Stimulated activated CD4-positive, alpha-beta T cell treated with anti-CD3 and anti-CD28 coated beads, Interleukin-1b, Interleukin-23, amount 100 ng/mL, for 1 hour (primary cell): ENCODE measurements at places on chromosomes 2 and 18.

- DNase-seq = no peak
These were observed 182.7 kb downstream of the MYO3B start for GRCh38 chr2:170360546-170361089.

GRCh38 chr2:19178175-19178574 is 180.2 kb downstream of the OSR1 start:
- DNase-seq = no peak

DNA sequence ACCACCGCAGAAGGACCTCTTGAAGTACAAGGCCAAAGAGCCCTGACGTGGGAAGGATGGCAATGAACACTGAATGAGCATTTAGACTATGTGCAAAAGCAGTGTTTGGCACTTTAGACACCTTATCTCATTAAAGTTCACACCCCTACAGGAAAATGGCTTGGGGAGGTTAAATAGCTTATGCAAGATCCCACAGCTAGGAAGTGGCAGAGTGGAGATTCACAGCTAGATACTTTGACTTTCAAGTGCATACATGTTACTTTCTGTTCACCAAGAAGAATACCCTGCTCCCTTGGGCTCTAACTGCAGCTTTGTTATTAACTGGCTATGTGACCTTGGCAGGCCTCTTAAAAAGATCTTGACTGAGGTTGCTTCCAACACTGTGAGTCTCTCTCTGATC is 58.2 kb downstream of the ICOS start:
- DNase-seq = no peak

DNA sequence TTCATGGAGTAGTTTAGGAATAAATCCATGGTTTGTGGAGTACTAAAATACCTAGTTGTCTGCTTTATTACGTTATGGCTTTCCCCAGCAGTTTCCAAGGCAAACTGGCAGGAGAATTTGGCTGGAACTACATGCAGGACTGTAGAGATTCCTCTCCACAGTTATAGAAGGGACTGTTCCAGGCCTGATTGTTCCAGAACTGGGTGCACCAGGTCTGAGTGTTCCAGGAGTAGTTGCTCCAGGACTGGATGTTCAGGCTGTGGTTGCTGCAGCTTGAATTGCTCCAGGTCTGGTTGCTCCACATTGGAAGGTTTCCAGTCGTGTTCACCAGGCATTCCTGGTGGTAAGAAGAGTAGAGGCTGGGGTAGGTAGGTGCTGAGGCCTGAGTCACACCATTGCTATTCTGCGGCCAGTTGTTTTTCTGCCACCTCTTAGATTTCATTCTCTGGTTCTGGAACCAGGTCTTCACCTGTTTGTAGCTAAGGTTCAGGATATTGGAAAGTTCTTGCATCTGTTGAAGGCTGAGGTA is 28.1 kb downstream of the SGPP2 start:
- DNase-seq = no peak

GRCh38 chr2:64212346-64212745 is 68.1 kb upstream of the PELI1 start:
- no peak for DNase-seq

DNA sequence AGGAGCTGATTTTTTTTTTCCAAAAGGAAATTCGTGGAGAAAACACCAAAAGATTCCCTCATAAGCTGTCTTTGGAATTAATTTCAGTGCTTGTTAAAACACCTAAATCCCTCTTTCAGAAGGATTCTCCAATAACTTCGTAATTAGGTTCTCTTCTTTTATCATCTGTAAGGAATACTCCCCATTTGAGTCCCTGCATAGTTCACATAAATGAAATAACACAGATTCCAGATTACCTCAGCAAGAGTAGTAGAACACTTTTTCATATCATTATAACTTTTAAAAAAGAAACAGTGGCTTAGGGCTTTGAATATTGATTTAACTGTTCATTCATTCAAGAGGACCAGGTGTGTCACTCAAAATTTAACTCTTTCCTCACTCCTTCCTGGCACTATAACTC is 55.5 kb downstream of the ARHGAP28 start:
- DNase-seq = no peak

- no peak for DNase-seq
These were observed 77.4 kb upstream of the NPAS2 start for GRCh38 chr2:100742277-100743254.

DNA sequence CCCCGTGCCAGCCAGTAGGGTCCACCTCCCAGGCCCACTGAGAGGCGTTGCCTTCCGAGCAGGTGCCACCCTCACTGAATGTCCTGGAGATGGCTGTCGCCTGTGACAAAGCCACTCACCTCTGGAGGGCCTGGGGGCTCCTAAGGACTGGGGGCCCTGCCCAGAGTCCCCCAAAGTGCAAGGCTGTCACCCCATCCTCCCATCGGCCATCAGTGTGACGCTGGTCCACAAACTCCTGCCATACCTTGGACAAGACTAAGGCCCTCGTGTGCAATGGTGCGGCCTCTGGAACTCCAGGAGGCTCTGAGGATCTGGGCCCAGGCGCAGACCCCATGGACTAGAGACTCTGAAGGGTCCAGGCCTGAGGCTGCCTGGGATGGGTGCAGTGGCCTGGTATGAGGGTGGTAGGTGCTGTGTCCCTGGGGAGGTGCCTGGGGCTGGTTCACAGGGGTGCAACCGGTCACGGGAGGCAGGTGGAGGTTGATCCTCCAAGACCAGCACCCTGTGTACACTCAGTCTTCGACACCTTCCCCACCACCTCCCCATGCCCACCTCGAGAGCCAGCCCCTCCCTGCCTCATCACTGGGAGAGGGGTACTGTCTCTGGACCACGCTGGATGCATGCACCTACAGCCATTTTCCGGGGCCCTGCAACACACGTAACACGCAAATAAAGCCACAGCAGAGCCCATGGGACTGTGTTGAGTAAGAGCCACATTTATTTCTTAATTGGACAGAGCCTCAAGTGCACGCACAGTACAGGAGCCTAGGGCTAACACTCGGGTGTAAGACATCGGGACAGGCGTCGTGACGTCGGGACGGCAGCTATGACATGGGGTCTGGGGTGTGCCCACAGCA is 21.6 kb downstream of the AQP12A start:
- DNase-seq = no peak
